Aorta (tissue), 5 donors: ENCODE measurements at places on chromosomes 13 and 19. TPM values are rescaled to one million over a fixed set of nuclear protein-coding genes. Genes with fewer than 3 reads are reported as not detected.

The KIR3DL2 gene
- polyA plus RNA-seq: not detected

The C5AR2 gene
- 0.38 TPM for polyA plus RNA-seq

- H3K4me1 ChIP-seq: no peaks in the 10 kb centered on the region
- no peak for DNase-seq
- H3K27me3 ChIP-seq: no peaks in the 10 kb centered on the region
- H3K36me3 ChIP-seq: no peaks in the 10 kb centered on the region
- H3K4me3 ChIP-seq: no peak overlapping the region
- no peak overlapping the region for H3K27ac ChIP-seq
These were observed 222.8 kb downstream of the POSTN start for GRCh38 chr13:37375724-37376123.

DNA sequence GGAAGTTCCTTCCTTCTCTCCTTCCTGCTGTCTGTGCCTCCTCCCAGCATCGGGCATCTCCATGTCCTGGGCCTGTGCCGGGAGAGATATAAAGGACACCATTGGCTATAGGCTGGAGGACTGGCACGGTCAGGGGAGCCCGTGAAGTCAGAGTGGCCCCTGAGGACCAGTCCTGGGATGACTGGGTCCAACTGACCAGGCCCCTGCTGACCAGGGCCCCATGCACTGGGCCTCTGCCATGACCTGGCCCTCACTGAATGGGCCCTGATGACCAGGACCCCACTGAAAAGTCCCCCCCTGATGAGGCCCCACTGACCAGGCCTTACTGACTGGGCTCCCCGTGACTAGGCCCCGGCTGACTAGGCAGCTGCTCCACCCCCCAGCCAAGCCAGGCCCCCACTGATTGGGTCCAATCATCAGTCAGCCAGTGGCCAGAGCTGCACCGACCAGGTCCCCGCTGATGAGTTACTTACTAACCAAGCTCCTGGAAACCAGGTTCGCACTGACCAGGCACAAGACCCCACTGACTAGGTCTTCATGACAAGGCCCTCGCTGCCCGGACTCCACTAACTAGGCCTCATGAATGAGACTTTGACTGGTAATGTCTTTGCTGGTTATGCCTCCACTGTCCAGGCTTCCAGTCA lies 20.0 kb upstream of the ZNF14 start:
- H3K4me1 ChIP-seq: no peaks in the 10 kb centered on the region
- no peaks in the 10 kb centered on the region for H3K36me3 ChIP-seq
- H3K27ac ChIP-seq: no peak overlapping the region
- H3K4me3 ChIP-seq: no peak overlapping the region
- H3K27me3 ChIP-seq: no peaks in the 10 kb centered on the region

GRCh38 chr19:18648973-18649315 lies 12.1 kb downstream of the KLHL26 start:
- H3K4me1 ChIP-seq: no peaks in the 10 kb centered on the region
- H3K27ac ChIP-seq: no peak overlapping the region
- H3K4me3 ChIP-seq: no peak overlapping the region
- no peaks in the 10 kb centered on the region for H3K27me3 ChIP-seq
- no peak for DNase-seq

- H3K27ac ChIP-seq: no peak overlapping the region
- H3K4me1 ChIP-seq: peaks cover 9% of the 10 kb centered on the region
- H3K4me3 ChIP-seq: no peak overlapping the region
- H3K27me3 ChIP-seq: no peaks in the 10 kb centered on the region
- DNase-seq: no peak
- H3K36me3 ChIP-seq: peaks cover under 1% of the 10 kb centered on the region
These were observed 25.8 kb downstream of the LHFPL6 start for GRCh38 chr13:39577203-39577602.

GRCh38 chr19:3611841-3612240 lies 5.2 kb upstream of the TBXA2R start:
- DNase-seq: peak; percentile 54
- H3K36me3 ChIP-seq: no peaks in the 10 kb centered on the region
- no peaks in the 10 kb centered on the region for H3K4me1 ChIP-seq
- H3K4me3 ChIP-seq: no peak overlapping the region
- H3K27me3 ChIP-seq: no peaks in the 10 kb centered on the region

DNA sequence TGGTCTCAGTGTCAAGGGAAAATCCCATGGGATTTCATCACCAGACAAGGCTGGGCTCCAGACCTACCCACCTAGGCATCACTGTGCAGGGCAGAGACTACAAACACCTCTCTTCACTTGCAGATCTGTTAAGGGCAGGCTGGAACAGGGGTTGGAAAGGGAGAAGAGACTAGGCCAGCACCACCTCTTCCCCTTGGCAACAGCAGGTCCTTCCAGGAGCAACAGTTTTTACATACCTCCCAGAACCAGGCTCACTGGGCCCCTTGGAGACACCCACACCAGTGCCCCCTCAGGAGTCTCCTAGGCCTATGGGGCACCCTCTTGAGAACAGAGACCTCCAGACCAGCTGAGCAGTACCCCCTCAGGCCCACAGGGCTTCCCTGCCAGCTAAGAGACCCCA lies 2.5 kb upstream of the UBE2M start:
- H3K27ac ChIP-seq: no peak overlapping the region
- DNase-seq: no peak
- no peaks in the 10 kb centered on the region for H3K36me3 ChIP-seq
- no peak overlapping the region for H3K4me3 ChIP-seq

The LPAR6 gene
- polyA plus RNA-seq: 17.1 TPM

DNA sequence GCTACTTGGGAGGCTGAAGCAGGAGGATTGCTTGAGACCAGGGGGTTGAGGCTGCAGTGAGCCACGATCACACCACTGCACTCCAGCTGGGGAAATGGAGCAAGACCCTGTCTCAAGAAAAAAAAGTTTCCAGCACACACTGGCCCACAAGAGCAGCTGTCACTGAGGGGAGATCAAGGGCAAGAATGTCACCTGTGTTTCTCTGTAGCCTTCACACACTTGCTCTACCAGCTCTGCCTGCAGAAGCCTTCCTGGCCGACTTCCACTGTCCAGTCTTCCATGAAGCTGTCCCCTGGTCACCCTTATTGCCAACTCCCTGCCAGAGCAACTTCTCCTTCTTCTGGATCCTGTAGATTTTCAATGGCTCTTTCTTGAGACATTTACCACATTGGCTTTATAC lies 158.0 kb downstream of the KCTD15 start:
- no peaks in the 10 kb centered on the region for H3K27me3 ChIP-seq
- DNase-seq: no peak
- H3K36me3 ChIP-seq: no peaks in the 10 kb centered on the region
- H3K4me1 ChIP-seq: no peaks in the 10 kb centered on the region
- no peak overlapping the region for H3K4me3 ChIP-seq

- no peaks in the 10 kb centered on the region for H3K27me3 ChIP-seq
- H3K4me1 ChIP-seq: no peaks in the 10 kb centered on the region
- no peaks in the 10 kb centered on the region for H3K36me3 ChIP-seq
- no peak overlapping the region for H3K27ac ChIP-seq
These were observed 8.9 kb downstream of the IGFL3 start for GRCh38 chr19:46115396-46116106.

DNA sequence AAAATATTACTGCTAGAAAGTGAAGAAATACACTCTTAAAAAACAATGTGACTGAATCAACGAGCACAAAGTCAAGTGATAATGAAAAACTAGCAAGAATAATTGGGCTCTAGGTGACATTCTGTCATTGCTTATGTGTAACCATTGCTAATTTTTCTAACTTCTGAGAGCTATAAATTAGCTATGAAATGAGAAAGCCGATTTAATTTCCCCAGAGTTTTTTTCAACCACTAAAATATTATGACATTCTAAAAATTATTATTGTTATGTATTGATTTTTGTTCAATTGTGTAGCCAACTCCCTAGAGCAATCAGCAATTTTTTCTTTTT lies 458.6 kb upstream of the ATXN8OS start:
- H3K36me3 ChIP-seq: no peaks in the 10 kb centered on the region
- H3K27ac ChIP-seq: no peak overlapping the region
- no peaks in the 10 kb centered on the region for H3K4me1 ChIP-seq
- no peak overlapping the region for H3K4me3 ChIP-seq
